ENCODE measurements at places on chromosomes 4 and X.

- no peak for DNase-seq
Measured at GRCh38 chr4:80532674-80533333, 197.3 kb downstream of the CFAP299 start.

GRCh38 chr4:110041735-110042134 lies 129.1 kb downstream of the EGF start:
- DNase-seq, result no peak

DNA sequence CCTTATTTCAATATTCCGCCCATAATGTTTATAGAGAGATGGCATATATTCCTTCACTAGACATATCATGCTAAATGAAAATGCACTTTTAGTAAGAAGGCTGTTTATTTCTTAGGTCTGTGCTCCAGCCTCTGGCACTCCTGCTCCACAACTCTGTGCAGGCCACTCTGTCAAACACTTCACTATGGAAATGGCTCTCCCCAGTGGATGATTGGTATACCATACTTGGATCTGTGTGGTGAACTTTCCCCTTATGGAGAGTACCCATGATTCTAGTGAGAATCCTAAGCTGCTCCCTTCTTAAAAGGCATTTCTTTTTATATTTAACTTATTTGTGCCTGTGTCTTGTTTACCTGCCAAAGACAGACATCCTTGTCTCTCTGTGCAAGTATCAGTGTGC lies 480.1 kb upstream of the GALNT7 start:
- no peak for DNase-seq

- DNase-seq, result no peak
Measured at GRCh38 chr4:188532751-188533150, 393.5 kb downstream of the TRIML1 start.

- DNase-seq, result peak; percentile 21
Measured at GRCh38 chr4:121656269-121656641, 40.5 kb downstream of the ANXA5 start.

DNA sequence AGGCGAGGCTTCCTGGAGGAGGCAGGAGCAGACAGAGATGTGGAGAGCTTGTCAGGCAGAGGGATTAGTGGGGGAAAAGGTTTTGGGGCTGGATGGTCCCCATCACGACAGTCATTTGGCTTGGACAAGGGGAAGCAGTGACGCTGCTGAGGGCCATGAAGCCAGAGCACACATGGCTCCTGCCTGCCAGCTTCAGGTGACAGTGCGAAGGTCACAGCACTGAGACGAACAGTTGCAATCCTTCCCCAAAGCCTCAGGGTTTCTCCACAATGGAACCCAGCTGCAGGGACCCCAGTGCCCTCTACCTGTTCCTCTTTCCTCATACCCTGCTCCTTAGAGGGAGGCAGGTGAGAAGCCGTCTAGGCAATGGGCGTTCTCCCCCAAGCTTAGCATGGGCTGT lies 110.3 kb downstream of the DRD5 start:
- no peak for DNase-seq

DNA sequence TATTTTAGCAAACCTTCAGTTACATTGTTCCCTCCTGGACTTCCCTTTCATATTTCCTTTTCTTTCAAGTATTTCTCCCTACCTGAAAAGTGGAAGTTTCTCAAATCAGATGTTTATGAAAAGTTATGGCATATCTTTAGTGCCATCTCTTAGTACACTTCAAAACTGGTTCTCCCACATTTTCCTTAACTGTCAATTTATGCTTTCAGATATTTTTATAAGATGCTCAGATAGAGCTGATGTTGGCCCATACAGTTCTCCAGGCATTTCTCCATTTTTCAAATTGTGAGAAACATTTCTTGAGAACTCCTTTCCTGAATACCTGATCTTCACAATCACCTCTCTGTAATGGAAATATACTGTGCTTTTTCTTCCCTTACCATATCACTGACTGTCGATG lies 32.5 kb upstream of the AP1AR start:
- no peak for DNase-seq

DNA sequence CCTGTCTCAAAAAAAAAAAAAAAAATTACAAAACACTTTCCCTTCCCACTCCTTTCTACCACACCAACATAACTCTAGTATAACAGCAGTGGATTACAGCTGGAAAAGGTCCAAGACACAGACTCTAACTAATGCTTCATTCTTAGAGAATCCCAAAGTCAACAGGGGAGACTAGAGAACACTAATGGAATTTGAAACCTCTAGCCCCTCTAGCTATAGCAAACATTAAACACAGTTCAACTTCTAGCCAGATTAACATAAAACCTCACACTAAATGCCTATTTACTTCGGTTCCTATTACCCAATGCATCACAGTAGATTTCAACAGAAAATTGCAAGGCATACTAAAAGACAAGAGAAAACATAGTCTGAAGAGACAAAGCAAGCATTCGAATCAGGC lies 10.5 kb upstream of the DHX15 start:
- no peak for DNase-seq

DNA sequence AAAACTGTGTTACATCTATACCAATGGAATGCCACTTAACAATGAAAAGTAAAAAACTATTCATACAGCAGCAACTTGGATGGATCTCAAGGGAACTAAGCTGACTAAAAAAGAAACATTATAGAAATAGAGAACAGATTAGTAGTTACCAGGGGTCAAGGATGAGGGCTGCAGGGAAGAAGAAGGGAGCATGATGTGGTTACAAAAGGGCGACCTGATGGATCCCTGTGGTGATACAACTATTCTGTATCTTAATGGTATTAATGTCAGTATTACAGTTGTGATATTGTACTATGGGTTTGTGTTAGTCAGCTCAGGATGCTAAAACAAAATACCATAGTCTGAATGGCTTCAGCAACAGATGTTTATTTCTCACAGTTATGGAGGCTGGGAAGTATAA lies 190.7 kb downstream of the ZNF674 start:
- no peak for DNase-seq

GRCh38 chr4:53932796-53933610 lies 131.4 kb downstream of the CHIC2 start:
- DNase-seq, result no peak

DNA sequence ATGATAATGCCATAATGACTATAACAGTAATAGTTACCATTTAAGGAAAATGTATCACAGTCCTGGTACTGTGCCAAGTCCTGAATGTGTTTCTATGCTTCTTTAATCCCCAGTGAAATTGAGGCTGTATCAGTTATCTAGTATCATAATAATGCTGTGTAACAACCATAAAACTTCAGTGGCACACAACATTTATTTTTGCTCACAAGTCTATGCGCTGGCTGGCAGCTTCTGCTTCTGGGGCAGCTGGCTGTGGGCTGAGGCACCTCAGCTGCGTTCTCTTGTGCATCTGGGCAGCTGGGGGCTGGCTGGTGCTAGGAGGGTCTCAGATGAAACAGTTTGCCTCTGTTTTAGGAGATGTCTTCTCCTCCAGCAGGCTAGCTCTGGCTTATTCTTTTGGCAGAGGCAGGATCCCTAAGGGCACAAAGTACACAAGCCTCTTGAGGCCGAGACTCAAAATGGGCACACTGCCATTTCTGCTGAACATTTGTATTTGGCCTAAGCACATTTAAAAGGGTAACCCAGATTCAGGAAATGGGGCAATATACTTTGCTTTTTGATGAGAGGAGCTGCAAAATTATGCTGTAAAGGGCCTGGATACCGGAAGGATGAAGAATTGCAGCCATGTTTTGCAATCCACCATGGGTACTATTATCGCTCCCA lies 62.6 kb upstream of the DHX15 start:
- no peak for DNase-seq

DNA sequence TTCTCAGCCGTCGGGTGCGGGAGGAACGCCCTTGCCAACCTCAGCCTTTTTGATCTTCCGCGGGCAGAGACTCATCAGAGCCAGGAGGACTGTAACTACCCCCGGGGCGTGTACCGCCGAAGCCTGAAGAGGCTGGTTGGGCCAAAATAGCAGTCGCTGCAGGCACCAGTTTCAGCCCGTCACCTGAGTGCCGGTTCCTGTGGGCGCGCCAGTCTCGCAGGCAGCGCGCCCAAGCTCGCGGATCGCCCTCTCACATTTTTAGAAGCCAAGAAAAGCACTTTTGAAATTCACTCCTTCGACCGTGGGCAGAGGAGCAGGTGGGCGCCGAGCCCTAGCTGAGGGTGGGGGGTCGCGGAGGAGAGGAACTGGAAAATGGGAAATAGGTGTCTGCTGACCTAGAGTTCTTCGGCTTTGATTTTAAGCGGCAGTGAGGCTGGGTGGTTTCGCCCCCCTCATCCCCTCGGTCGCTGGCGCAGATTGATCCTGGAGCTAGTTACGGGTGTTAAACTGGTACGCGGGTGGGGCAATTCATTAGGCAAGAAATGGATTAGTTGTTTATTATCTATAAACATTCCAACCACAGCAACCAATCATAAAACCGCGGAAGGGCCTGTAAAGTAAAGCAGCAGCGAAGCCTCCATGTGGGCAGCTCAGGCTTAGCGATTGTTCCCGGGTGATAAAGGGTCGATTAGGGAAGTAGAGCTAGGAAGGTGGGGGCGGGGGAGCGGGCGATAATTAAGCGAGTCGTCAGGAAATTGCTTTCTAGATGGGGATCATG lies 69.2 kb downstream of the FBXO8 start:
- DNase-seq, result no peak

GRCh38 chrX:153727123-153727931 lies 2.7 kb downstream of the ABCD1 start:
- DNase-seq, result no peak

DNA sequence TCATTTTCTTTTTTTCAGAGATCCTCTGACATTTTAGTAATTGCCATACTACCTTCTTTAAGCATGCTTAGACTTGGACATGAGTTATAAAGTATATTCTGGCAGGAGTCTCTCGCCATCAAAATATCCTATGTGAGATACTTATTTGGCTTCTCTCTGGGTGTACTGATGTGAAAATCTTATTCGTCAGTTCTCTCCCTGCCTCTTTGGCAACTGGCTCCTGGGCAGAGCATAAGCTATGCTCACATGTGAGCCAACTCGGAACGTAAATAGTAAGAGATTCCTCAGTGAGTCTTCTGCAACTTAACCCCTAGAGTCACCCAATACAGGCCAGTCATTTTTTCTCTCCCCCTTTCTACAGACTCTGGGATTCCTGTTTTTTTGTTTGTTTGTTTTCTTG lies 91.6 kb downstream of the MAGEB17 start:
- no peak for DNase-seq

DNA sequence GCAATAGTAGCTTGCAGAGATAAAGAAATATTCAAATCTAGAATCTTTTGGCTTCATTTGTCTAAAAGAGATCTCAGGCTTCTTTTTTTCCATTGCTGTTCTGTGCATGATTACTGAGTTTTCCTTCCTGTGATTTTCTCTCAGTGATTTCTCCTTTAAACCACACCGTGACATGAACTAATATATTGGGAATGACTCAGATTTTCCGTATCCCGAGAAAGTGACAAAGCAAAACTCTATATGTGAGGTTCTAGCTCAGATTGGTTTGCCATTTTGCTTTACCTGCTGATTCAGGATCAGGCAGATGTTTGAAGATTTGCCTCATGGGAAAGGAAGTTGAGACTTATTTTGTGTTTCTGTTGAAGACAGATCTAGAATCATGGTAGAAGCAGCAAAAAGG lies 59.4 kb downstream of the MTHFD2L start:
- DNase-seq, result no peak

DNA sequence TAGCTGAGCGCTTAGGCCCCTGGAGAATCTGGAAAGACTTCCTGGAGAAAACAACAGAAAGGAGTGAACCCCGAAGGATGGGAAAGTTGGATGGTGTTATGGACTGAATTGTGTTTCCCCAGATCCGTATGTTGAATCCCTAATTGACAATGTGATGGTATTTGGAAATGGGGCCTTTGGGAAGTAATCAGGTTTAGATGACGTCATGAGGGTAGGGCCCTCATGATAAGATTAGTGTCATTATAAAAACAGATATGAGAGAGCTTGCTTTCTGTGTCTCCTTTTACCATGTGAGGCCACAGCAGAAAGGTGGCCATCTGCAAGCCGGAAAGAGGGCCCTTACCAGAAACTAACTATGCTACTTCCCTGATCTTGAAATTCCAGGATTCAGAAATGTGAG lies 159.5 kb downstream of the QDPR start:
- no peak for DNase-seq

DNA sequence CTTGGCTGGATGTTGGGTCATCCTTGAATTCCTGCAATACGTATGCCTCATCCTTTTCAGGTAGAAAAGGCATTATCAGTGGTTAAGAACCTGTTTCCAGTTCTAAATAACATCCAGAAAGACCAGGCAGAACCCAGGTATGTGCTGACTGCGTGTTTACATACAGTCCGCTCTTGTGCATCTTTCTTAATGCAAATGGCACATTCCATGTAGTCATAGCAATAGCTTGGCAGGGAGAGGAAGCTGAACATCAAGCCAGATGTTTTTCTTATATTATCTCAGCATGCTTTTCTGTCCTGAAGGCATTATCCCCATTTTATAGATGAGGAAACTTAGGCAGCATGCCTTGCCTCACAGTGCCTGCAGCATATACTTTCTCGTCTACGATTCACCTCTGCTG lies 2.1 kb downstream of the DCLK2 start:
- no peak for DNase-seq

GRCh38 chr4:79676705-79677104 lies 268.7 kb upstream of the GK2 start:
- no peak for DNase-seq

DNA sequence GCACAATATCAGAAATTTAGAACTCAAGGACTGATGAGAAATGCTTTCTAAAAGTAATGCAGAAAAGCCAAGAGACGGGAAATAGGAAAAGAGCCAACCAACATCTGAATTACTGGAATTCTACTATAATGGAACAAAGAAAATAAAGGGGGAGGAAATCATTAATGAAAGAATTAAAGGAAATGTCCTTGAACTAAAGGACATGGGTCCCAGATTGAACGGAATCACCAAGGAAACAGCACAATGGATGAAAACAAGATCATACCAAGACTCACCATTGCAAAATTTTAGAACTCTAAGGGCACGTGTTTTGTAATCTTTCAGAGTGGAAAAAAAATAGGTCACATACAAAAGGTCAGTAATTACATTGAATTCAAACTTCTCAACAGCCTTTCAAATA lies 35.9 kb downstream of the HPGDS start:
- DNase-seq, result no peak

GRCh38 chrX:119118780-119119395 lies 8.7 kb downstream of the KIAA1210 start:
- DNase-seq, result peak; percentile 54

GRCh38 chrX:135649029-135649428 lies 64.4 kb upstream of the CT45A1 start:
- DNase-seq, result no peak

Measured in neural crest cell (in vitro differentiated cells).